ENCODE measurements at places on chromosomes 16 and 17.

DNA sequence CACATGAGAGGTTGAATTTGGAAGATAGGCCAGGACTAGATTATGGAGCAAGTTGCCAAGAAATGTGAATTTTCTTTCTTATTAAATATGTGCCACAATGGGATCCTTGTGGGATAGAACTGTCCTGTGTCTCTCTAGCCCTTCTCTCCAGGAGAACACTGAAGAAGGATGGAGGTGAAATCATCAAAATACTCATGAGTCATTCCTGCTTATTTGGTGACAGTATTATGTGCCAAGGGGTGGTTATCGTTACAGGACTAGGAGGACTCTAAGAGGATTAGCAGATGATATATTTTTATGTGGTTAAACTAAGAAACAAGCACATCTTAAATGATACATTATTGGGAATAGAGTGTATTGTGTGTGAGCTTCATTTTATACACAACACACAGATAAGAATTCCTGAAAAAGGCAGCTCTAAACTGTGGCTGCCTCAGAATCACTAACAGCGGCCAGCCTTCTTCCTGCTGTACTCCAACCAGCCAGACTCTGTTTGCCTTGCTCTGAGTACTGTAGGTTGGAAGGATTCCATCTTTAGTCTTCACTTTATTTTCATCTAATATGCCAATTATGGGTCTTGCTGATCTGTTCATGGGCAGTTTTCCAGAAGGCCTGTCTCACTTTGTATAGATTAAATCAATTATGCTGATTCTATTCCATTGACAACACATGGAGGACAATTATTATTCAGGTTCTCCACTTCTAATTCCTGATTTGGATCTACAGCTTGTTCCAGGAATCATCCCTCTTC, 325.8 kb downstream of the ABCC12 start:
- DNase-seq, result no peak

- no peak for DNase-seq
Observed at GRCh38 chr16:12850186-12850585, 46.5 kb upstream of the CPPED1 start.

GRCh38 chr16:55130456-55130855, 193.5 kb upstream of the IRX6 start:
- no peak for DNase-seq

GRCh38 chr17:39380144-39380543, 21.3 kb downstream of the FBXL20 start:
- DNase-seq, result no peak

DNA sequence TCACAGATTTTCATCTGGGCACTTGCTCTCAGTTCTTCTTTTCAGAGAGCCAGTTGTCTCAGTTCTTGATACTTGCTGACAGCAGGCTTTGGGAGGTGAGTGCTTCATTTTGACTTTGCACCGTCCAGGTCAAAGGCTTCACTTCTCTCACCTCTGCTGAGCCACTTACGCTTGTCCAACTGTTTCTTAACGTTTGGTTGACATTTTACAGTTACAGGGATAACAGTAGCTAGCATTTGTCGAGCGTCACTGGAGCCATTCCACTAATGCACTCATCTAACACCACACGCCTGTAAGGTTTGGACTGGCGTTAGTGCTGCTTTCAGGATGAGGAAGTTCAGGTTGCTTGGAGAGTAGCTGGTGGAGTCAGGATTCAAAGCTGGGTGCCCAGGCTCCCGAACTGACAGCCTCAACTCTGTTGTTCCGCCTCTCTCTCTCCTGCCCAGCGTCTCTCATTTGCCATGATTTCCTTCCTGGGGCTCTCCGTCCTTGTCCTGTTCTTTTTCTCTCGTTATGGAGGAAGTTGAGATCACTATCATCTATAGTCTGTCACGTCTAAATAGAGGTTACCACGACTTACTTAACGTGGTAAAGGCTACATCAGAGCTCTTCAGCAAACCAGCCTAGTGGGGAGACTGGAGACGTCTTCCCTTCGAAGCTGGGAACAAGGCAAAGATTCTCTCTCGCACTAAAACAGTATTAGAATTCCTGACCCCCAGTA, 220.8 kb downstream of the RPTOR start:
- DNase-seq, result peak; percentile 38

DNA sequence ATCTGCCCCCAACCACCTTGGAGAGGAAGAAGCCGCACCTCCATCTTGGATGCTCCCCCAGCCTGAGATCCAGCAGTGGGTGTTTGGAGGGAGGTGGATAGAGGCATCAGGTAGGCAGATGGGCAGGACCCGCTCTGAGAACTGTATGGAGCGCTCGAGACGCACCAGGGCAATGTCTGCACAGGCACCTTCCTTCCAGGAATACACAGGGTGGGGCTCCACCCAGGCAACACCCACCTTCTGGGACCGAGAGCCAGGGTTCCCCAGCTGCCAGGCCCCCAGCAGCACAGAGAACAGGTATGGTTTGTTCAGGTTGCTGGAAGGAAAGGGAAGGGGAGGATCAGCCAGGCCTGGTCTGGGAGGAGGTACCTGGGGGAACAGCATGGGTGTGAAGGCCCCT, 2.4 kb downstream of the PRSS22 start:
- DNase-seq, result no peak

DNA sequence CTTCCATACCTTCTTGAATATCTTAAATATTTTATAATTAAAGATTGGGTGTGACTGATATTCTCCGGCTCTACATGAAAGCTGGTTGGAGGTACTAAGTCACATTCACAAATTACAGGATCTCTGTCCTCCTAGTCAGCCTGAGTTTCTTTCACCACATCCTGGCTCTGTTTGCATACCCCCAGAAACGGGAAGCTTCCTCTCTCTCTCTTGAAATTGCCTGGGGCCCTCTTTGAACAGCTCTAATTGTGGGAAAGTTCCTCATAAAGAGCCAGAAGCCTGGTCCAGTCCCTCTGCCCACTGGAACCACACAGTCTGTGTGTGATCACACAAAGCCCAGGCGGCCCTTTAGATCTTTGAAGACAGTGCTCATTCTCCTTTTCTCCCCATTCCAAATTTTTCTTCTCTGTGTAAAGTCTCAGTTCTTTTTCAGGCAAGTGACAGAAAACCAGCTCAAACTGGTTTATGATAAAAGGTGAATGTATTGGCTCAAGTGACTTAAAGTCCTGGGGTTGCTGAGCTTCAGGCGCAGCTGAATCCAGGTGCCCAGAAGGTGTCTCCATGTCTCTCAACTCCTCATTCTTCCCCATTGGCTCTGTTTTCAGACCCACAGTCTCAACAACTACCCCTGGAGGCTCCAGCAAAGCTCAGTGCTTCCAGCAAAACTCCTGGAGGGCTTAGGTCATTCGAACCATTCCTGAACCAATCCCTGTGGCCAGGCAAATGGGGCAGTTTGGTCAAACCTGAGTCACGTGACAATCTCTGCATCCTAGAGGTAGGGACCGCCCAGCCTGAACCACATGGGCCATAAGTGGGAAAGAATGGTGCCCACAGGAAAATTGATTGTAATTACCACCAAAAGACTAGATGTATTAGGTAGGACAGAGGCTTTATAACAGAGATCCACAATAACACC, 8.5 kb upstream of the RAI1 start:
- no peak for DNase-seq

GRCh38 chr17:68953340-68953997, 1.7 kb downstream of the ABCA8 start:
- no peak for DNase-seq

DNA sequence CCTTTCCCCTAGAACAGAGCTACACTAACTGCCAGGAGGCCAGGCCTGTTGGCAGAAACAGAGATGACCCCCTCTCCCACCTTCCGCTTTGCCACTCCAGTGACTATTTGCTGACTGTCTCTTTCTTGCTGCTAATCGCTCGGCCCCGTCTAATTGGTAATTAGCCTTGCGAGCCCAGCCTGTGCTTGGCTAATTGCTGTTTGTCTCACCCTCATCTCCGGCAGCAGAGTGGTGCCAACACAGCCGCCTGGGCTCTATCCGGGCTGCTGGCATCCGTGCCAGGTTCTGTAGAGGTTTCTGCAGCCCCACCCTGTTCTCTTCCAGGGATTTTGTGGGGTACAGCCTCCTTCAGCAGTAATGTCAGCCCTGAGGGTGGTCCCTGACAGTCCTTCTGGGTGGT, 27.4 kb upstream of the PHB1 start:
- peak; percentile 42 for DNase-seq

GRCh38 chr17:71316176-71316897, 804.5 kb upstream of the SOX9 start:
- no peak for DNase-seq

- no peak for DNase-seq
Observed at GRCh38 chr16:75011634-75012307, 12.9 kb downstream of the ZNRF1 start.

GRCh38 chr17:82611140-82612058, 36.8 kb downstream of the WDR45B start:
- DNase-seq, result peak; percentile 37

DNA sequence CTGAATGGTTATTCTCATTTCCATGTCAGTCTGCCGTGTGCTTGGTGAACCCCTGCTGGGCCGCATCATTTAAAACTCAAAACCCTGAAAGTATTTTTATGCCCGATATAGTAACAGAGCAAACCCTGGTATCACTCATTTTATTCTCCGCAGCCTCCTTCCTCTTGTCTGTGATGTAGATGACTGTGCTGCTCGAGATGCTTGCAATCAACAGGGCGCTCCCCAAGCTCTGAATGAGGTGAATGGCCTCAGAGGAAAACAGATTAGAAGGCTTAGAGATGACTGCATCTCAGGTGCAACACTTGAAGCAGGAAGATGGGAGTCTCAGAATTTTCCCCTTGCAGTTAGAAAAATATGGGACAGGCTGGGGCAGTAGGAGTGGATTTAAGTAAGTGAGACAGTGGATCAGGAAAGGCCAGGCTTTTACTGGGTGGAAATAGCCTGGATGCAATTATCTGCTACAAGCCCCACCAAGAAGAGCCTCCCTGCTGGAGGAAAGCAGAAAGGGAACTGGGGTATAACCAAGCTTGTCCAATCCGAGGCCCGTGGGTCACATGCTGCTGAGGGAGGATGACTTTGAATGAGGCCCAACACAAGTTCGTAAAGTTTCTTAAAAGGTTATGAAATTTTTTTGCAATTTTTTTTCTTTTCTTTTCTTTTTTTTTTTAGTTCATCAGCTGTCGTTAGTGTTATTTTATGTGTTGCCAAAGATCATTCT, 166.9 kb downstream of the CDH13 start:
- no peak for DNase-seq

- no peak for DNase-seq
Observed at GRCh38 chr16:52872731-52873130, 180.0 kb downstream of the CHD9NB start.

GRCh38 chr17:56773124-56773523, 60.6 kb downstream of the C17orf67 start:
- no peak for DNase-seq

DNA sequence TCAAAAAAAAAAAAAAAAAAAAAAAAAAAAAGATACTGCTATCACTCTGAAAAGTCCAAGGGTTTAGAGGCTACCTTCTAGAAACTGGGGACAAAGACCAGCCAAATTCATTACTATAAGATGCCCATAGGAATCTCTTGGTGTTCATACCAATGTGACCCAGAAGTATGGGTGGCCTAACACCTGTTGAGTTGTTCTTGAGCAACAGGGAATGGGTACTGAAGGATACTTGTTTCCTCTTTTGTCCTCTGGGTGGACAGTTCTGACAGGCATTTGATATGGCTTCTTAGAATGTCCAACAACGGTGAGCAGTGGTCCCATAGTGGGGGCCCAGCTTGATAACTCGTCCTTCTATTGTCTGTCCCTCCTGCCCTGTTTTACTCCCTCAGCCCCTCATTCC, 141.4 kb upstream of the PLEKHM1 start:
- DNase-seq, result no peak

DNA sequence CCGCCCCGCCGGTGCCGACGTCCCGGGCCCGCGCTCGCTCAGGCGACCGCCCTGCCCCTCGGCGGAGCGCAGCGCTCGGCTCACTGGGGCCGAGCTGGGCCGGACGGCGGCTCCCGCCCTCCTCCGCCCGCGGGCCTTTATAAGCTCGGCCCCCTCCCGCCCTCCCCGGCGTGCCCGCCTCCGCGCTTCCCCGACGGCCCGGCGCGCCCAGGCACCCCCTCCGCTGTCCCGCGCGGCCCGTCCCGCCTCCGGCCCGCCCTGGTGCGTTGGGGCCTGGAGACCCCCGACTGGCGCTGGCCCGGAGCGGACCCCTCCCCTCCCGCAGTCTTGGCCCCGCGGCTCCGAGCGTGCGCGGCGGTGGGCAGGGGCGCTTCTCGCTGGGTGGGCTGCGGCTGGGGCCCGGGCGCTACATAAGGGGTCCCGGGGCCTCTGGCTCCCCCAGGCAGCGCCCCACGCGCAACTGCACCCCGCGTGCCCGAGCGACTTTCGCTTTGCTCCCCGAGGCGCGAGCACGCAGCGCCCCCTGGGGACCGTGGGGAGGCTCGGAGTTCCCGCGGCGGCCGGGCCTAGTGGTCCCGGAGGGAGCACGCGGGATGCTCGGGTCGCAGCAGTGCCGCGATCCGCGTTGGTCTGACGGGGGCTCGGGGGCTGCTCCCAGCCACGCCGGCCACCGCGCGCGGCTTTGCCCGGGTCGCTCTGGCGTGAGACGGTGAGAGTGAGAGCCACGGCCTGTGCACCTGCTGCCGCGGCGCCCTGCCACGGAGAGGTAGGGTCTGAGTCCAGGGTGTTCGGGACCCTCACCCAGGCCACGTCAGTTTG, at the start of gene PIEZO1:
TSS of gene PIEZO1 (minus strand) at position 115 of the 819 bp plus-strand sequence. CDS start 256 bp downstream, outside the sequence.
- DNase-seq, result peak; percentile 76

DNA sequence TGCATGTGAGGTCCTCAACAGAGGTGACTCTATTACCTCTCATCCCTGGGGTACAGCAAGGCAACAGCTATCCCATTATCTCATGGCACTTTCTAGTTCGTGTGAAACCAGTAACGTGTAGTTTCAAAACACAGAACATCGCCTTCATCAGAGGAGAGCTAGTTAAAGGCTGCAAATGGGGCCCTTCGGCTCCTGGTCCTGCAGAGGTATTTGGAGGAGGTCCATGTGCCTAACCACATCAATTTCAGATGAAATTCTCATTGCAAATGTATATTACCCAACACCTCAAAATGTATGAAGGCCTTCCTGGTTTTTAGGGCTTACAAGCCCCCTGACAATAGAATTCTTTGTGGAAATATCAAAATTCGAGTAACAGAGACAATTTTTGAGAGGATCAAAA, 95.7 kb upstream of the PSMD7 start:
- no peak for DNase-seq

GRCh38 chr17:49971848-49972485, 3.0 kb downstream of the DLX4 start:
- peak; percentile 78 for DNase-seq

DNA sequence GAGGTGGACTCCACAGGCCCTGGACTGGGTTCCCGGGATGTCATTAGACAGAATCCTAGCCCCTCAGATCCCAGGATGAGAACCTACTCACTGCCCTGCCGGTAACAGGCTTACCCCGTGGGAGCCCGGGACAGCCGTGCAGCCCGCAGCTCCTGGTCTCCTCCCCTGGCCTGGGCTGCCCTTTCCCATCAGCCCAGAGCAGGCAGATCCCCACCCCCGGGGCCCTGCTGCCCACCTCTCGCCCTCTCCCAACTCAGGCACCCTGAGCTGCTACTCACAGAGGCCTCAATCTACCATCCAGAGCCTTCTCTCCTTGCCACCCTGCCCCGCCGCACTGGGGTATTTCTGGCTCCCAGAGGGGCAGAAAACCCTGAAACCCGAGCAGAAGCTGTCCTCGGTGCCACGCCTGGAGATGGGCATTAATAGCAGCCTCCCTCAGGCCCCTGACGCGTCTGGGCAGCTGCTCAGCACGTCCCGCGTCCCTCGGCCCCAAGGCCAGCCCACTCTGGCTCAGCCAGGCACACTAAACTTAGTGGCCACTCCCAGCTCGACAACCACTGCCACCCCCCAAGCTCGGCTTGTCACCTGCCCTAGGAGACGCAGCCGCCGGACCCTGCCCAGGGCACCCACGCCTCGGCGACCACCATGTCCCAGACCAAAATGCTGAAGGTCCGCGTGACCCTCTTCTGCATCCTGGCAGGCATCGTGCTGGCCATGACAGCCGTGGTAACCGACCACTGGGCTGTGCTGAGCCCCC, at the start of gene CACNG1:
TSS of gene CACNG1 (plus strand) at position 539 of the 757 bp plus-strand sequence. CDS start at position 646, 107 bp downstream.
- DNase-seq, result no peak

Data from ecto neural progenitor cell (in vitro differentiated cells).